ENCODE measurements at places on chromosomes 5 and 9.

DNA sequence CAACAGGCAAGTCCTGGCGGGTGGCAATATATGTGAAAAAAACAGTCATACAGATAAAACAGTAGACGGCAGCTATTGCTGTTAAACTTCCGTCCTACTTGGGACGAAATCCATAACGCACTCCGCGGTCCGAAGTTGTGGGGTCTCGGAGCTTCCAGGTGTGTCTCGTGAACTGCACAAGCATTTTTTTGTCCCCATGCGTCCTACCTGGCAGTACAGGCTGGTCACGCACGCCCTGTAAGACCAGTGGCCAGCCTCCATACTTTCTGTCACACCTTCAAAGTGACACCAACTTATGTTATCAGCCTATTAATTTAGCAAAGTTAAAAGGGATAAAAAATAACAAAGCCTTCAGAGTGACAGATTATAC, 51.3 kb downstream of the TGFBI start:
- no peak for DNase-seq

GRCh38 chr5:67206929-67207328, 10.3 kb upstream of the CD180 start:
- DNase-seq: peak; percentile 69

GRCh38 chr9:9874270-9874669, 738.5 kb downstream of the PTPRD start:
- DNase-seq: no peak

DNA sequence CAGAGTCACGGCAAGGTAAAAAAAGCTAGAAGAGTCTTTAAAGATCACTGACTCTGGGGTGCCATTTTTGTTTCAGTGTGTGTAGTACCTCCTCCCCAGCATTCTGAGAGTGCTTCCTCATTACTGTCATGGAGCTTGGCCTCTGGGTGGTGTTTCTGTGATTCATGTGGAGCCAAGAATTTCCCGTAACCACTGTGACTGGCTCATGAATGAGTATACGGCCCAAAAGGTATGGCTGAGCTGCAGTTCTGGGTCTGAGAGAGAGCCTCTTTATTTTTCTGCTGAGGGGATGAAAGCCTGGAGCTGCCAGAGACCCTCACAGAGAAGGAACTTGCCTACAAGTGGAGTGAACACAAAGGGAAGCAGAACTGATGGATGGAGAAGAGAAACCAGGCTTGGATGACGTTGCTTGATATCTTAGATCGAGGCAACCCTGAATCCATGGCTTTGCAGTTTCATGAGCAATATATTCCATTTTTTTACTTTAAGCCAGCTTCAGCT, 85.6 kb downstream of the PTTG1 start:
- DNase-seq: peak; percentile 72

DNA sequence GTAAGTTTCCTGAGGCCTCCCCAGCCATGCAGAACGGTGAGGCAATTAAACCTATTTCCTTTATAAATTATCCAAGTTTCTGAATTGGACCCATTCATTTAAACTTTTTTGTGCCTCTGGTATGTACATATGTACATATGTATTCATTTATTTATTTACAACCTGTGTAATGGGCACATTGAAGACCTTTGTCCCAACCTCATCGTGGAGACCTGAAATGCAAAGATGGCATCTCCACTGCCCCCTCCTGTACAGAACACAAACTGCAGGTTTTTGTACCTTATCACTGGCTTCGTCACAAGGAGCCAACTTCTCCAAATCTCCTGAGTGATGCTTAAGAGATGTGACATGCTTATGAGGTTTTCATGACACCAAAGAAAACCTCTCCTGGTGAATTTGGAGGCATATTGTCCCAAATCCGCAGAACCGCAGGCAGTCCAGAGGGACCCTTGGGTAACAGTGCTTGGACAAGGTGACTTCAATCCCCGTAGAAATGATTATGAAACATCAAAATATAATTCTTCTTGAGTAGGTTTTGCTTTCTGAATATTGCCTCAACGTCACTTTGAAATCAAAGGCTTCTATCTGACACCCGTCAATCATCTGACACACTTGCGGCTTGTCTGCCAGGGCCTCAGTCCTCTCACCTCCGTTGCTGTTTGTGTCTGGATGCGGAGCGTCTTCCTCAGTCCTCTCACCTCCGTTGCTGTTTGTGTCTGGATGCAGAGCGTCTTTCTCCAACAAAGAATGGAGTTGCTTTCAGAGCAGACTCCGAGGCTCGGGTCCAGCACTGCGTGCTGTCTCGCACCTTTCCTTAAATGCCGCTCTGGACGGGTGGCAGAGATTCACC, 135.0 kb upstream of the IRX4 start:
- DNase-seq: no peak

DNA sequence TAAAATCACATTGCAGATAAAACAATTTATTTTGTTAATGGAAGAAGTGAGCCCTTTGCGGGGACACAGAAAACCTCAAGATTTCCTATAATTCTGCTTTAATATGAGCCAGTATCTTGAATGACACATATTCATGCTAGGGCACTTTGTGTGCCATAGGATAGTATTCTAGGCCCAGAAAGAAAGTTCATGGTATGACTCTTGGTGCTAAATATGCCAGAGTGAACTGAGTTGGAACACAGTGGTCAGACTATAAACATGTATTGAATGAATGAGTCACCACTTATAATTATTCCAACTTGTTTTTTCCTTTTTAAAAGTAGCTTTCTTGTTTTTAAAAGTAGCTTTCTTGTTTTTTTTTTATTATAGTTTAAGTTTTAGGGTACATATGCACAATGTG, 46.0 kb downstream of the ADAMTS19 start:
- DNase-seq: peak; percentile 81

DNA sequence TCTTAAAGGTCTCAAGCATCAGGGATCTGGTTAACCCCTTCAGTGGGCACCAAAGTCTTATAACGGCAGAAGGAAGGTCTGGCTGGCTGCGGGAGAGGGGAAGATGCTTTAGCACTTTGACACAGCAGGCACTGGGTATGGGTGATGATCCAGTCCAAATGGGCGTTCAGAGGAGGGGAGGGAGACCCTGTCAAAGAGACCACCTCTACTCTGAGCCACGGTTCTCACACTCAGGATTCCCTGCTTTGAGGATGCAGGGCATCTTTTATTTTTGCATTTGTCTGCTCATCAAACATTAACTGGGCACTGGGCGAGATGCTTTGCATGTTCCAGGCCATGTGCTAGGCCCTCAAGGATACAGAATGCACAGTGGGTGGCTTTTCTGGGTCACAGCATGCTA, 204.0 kb downstream of the DAB2IP start:
- no peak for DNase-seq

DNA sequence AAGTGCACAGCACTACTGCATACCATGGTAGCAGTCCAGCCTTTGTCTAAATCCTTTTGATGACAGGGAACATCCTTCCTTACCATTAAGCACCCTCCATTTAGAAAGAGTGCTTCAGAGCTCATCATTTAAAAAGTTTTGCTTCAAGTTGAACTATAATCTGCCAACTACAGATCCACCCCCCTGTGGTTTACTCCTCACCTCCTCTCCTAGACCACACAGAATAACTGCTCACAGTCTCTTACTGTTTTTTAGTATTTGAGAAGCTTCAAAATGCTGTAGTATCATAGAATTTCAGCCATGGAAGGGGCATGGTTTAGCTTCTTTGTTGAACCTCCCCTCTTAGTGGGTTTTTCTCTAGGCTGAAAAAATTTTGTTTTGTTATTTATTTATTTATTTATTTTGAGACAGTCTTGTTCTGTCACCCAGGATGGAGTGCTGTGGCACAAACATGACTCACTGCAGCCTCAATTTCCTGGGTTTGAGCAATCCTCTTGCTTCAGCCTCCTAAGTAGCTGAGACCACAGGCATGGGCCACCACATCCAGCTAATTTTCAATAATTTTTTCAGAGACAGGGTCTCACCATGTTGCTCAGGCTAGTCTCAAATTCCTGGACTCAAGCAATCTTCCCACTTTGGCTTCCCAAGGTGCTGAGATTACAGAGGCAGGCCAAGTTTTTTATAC, 384.3 kb upstream of the RFX3 start:
- no peak for DNase-seq

DNA sequence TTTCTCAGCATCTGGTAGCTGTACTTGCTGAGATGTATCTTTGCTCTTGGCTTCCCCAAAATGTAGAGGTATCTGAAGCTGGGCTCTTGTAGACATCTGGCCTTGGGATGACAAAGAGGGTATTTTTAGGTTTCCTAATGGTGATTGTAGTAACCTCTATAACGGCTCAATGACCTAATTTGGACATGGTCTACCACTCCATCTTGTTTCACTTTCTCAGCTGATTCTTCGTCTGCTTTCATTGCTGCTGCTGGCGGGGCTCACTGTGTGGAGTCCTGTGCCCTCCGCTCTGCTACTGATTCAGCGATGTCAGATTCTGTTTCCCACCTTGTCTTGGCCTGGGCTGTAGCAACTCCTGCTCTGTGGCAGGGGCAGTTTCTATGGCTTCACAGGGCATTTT, 12.7 kb upstream of the MARCHF11 start:
- DNase-seq: peak; percentile 12

DNA sequence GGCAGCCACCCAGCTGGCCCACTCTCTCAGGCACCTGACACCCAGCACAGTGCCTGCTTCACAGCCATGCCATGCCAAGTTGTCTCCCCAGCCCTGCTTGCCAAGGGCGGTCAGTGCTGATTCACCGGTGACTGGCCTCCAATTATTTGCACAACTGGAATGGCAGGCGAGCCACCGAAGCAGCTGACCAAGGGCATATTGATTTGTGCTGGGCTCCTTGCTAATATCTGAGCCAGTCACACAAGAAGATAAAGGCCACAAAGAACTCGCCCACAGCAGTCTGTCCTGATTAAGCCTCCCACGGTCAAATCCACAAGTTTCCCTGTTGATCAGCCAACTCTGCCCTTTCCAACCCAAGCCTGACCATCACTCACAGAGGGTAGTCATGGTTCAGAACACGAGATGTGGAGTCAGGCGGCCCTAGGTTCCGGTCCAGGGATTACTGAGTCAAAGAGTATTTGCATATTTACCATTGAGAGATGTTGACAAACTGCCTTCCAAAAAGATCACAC, 6.4 kb upstream of the EEIG1 start:
- peak; percentile 66 for DNase-seq

- no peak for DNase-seq
These were observed 10.3 kb upstream of the GPSM1 start for GRCh38 chr9:136316896-136317676.

DNA sequence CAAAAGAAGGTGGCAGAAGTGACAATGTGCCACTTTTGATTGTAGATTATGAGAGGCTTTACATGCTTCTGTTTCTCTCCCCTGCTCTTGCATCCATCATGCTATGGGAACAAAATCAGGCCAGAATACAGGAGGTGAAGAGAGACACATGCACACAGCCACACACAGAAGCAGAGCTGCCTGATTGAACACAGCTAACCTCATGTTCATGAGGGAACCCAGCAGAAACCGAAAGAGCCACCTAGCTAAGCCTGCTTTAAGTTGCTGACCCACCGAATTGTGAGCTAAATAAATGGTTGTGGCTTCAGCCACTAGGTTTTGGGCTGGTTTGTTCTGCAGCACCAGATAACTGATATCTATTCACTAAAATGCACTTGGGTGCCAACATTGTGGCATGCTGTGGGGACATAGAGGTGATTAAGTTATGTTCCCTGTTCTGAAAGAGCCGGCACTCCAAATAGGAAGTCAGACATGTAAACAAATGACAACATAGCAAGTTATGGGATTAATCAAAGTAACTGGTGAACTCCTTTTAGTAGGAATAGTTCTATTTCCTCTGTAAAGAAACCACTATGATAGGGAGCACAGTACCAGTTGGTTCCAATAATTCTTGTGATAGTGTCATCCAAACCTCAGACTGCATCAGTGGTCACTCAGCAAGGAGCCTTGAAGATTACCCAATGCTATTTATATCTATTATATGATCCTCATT, 93.6 kb upstream of the TNC start:
- DNase-seq: peak; percentile 54

DNA sequence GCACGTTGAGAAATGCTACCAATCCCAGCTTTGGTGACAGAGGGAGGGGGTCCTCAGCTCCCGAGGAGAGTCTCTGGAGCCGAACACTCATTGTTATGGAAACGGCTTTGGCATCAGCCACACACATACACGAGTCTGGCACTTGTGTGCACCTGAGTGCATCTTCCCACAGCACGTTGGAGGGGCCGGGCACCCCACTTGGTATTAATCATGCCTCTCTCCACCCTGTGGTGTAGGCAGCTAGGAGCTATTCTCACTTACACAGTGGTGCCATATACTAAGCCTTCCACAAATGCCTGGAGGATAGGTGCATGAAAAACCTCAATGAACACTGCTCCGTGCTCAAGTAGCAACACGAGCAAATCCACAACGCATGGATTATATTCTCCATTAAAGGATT, 133.9 kb upstream of the PANK3 start:
- DNase-seq: no peak

GRCh38 chr5:180209137-180209581, at the start of gene RASGEF1C:
TSS of gene RASGEF1C (minus strand) at chr5:180209211. CDS start at chr5:180138052, 71,159 bp downstream.
- DNase-seq: no peak

DNA sequence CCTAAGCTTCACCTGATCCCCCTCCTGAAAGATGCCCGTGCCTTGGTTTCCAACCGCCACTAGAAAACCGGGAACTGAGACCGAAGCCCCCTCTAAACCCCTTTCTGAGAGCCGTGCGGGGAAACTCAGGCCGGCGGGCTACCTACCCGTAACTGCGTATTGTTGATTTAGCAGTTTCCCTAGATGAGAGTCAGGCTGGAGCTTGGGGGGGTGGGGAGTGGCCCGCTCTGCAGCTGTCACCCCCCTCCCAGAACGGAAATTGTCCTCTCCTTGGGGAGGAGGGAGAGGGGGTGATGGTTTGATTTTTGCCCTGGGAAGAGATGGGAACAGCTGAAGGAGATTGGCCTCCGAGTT, 2.5 kb downstream of the CXXC5 start:
- DNase-seq: no peak

DNA sequence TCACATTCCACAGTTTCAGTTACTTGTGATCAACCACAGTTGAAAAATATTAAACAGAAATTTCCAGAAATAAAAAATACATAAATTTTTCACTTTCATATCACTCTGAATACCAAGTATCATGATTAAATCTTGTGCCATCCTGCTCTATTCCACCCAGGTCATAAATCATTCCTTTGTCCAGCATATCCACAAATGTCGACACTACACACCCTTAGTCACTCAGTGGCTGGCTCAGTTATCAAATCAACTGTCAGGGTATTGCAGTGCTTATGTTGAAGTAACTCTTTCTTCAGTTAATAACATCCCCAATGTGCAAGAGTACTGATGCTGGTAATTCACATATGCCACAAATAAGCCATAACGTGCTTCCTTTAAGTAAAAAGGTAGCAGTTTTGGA, 115.7 kb downstream of the FBXL17 start:
- DNase-seq: peak; percentile 38

DNA sequence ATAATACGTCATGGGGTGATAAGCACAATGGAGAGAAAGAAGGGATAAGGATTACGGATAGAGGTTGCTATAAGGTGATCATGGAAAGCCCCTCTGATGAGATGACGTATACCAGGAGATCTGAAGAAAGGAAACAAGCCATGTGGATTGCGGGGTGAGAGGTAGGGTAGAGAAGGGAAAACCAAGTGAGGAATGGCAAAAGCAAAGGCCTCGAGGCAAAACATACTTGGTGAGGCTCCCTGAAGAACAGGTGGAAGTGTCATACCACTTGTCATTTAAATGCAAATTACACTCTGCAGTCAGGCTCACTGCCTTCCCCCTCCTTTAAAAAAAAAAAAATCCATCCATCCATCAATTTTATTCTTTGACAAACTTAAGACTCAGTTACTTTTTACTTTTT, 420.8 kb downstream of the RAB3C start:
- no peak for DNase-seq

- DNase-seq: no peak
These were observed 24.1 kb downstream of the PSMD5 start for GRCh38 chr9:120818595-120818994.

Measured in HCEC 1CT (cell line).